ENCODE measurements at places on chromosomes 2 and 18.

DNA sequence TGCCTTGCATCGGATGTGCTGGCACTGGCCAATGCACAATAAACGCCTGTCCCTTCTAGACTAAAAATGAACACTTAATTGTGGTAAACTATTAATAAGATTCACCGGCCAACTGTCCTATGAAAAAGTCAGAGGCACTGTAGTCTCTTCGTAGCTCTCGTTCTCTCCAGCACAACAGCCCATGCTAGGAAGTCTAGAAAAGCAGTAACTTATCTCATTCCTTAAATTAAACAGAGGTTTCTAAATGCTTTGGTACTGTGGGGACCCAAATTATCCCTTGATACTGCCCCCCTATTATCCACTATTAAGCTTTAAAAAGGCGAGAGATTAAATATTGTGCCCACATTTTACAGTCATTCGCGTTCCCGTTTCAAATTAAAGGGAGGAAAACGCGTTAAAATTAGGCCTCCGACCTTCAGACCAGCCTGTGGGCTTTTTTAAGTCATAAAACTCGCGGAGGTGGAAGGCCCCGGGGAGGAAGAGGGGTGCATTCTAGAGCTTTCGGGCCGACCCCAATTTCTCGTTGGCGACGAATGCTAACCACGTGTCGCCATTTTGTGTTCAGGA lies 1.5 kb upstream of the PCBP1 start:
- no peak for DNase-seq

- DNase-seq = no peak
These were observed 1.2 kb downstream of the ANKMY1 start for GRCh38 chr2:240556553-240557100.

GRCh38 chr18:24811950-24812681 lies 351.7 kb downstream of the HRH4 start:
- no peak for DNase-seq

GRCh38 chr2:201152999-201153815 lies 29.7 kb upstream of the CASP10 start:
- DNase-seq = no peak

GRCh38 chr2:202140522-202141252 lies 67.6 kb downstream of the KIAA2012 start:
- no peak for DNase-seq

GRCh38 chr2:172843902-172844715 lies 108.5 kb downstream of the RAPGEF4 start:
- no peak for DNase-seq

DNA sequence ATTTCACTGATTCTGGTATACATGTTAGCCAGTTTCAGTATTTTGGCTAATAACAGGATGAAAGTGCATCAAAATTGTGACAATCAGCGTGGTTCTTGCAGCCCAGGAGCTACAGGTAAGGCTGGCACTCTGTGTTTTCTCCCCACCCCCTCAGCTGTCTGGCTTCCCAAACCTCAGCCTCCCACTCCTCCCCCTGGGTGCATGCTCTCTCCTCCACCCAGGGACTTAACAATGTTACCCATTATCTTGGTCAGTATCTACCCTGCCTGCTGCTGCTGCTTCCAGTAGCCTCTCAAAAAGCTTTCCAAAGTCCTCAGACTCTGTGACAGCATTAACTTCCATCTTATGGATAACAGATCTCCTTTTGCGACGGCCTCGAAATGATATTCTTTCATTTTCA lies 41.0 kb downstream of the TRABD2A start:
- DNase-seq = no peak

DNA sequence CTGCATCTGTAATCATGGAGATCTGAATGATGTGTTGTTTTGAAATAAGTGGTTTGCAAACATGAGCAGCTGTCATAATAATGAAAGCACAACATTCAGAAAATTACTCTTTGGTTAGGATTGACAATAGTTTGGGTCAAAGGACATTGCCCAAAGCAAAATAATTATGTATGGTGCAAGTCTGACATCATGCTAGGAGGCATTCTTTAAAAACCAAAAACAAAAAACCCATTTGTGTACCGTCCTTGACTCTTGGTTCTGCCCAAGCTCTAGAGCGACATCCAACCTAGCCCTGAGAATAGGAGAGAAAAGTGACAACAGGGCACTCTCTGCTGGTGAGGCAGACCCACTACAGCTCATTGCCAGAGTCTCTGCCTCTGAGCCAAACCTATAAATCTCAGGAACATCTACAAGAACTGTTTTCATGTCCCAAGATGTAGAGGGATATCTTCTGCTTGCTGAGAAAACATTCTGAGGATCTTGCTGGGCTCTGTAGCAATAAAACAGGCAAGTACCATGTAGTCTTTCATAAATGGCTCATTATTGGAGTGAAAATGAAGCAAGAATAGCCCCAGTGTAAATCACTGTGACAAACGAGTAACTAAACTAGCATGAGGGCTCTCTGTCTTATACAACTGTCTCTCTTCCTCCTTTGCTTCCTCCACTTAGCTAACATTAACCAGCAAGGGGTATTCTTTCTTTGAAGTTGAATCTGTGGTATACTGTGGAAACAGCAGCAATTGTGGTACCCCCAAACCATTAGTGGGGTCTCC lies 266.8 kb upstream of the CXCR4 start:
- peak; percentile 30 for DNase-seq

DNA sequence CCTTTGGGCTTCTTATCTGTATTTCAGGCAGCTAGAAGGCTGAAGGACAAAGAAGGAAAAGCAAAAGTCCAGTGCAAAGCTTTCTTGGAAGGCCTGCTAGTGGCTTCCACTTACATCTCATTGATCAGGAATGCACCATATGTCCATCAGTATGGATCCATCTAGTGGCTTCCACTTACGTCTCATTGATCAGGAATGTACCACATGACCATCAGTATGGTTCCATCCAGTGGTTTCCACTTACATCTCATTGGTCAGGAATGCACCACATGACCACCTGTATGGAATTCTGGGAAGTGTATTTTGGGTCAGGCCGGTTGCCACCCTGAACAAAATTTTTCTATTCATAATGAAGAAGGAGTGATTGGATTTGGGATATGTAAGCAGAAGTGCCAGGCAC lies 70.6 kb downstream of the LYPD6 start:
- no peak for DNase-seq

GRCh38 chr2:20419752-20420151 lies 27.1 kb upstream of the RHOB start:
- DNase-seq = no peak

DNA sequence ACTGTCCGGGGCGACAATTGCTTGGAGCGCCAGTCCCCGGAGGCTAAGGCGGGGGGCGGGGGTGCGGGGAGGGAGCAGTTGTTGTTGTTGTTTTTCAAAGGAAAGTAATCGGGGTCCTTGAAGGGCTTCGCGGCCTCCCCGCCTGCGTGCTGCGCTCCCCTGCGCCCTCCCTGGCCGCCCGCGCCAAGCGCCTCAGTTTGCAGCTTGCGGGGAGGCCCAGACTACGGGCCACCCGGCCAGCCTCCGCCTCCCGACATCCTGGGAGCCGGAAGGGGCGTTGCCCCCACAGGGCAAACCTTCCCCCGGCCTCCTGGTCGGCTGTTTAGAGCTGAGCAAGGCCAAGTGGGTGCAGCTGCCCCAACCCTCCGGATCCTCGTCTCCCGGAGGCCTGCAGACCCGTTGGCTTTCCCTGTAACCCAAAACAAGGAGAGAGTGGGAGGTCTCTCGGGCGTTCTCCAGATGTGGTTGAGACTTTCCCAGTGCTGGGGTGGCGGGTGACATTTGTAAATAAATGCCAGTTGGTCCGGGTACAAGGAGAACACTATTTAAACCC lies 3.7 kb upstream of the SIX3 start:
- DNase-seq = no peak

GRCh38 chr2:39479053-39479670 lies 42.1 kb upstream of the MAP4K3 start:
- DNase-seq = no peak

DNA sequence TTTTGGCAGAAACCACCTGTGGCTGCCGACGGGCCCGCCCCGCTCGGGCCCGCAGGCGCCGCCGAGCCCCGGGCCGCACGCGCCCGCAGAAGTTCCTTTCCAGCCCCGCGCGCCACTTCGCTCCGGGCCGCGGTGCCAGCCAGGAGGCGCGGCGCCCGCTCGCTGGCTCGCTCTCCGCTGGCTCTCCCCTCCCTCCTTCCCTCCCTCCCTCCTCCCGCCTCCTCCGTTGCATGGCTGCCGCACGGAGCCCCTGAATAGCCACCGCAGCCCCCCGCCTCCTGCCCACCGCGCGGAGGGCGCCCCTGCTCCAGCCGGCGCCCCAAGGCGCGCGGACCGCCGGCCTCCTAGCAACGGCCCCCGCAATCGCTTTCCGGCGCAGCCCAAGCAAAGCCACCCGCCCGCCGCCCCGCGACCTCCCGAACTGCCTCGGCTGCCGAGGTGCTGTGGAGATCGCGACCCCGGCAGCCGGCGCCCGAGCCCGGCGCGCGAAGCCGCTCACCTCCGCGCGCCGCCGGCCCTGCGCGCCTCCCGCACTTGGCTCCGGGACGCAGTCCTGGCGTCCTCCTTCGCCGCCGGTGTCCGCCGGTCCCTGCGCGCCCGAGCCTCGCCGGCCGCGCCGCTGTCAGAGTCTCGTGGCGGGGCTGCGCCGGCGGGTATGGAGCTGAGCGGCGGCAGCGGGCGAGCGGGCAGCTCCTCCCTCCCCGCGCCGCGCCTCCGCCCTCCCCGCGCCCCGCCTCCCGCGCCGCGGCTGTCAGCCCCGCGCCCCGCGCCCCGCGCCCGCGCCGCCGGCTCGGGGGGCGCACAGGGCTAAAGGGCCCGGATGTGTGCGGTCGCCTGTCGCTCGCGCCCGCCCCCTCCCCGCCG lies at the start of gene ZBTB7C:
TSS of gene ZBTB7C (minus strand) at position 657 of the 864 bp plus-strand sequence.
- peak; percentile 63 for DNase-seq

DNA sequence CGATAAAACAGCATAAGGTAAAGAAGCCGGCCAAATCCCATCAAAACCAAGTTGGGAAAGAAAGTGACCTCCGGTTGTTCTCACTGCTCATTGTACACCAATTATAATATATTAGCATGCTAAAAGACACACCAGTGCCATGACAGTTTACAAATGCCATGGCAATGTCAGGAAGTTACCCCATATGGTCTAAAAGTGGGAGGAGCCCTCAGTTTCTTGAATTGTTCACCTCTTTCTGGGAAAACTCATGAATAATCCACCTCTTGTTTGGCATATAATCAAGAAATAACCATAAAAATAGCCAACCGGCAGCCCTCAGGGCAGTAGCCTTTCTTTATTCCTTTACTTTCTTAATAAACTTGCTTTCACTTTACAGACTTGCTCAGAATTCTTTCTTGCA lies 544.9 kb upstream of the SETBP1 start:
- no peak for DNase-seq

- DNase-seq = no peak
These were observed 27.9 kb downstream of the SETBP1 start for GRCh38 chr18:44708451-44709083.

GRCh38 chr2:54879598-54880332 lies 156.3 kb downstream of the EML6 start:
- DNase-seq = no peak

DNA sequence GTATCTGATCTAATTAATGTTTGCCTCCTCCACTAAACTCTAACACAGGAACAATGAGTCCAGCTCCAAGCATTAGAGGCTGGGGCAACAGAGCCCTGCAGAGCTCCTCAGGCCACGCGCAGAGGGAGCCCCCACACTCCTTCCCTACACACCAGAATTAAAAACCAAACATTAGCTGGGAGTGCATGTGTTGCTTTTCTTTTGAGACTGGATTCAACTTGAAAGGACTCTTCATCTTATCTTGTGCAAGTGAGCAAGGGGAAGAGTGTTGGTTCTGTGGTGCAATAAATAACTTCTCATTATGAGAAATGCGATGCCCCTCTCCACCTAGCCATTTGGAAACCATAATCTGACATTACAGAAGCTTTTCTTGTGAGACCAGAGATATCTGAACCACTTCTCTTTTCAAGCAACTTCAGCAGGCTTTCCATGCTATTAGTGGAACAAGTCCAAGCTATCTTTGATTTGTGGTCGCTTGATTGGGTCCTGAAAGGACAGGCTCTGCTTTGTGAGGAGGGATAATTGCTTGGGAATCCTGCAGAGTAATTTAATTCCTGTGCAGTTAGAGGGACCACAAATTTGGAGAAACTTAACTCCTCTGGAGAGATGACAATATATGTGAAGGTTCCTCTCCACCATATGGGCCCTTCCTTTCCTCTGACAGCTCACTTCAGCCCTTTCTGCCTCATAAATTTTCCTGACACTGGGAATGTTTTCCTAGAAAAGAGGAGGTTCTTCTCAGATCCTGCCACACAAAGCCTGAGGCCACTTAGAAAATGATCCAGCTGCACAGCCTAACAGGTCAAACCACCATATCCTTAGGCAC lies 112.5 kb downstream of the ATL2 start:
- no peak for DNase-seq

DNA sequence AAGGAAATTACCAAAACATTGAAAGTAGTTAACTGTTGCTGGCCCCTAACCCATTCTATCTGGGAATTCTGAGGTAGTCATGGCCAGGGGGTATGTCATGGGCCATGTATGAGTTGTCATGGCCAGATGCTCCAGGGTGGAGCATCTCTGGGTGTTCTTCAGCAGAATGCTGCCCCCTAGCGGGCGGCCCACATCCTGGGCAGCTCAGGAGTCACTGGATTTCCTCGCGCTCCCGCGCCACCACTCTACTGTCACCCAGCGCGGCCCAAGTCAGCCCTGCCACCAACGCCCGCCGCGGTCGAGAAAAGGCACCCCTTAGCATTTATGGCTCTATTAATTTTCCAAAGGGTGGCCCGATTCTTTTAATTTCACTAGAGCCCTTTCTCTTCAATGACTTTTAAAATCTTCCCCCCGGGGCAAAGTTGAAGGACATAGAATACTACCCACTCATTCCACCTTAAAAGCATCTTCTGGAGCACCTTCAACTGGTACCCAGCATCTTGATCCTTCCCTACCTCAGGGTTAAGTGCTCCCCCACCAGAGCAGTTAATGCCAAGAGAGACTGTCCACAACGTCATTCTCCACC lies 41.6 kb downstream of the PKDCC start:
- no peak for DNase-seq

- no peak for DNase-seq
These were observed 12.3 kb upstream of the CIB4 start for GRCh38 chr2:26653207-26654060.

DNA sequence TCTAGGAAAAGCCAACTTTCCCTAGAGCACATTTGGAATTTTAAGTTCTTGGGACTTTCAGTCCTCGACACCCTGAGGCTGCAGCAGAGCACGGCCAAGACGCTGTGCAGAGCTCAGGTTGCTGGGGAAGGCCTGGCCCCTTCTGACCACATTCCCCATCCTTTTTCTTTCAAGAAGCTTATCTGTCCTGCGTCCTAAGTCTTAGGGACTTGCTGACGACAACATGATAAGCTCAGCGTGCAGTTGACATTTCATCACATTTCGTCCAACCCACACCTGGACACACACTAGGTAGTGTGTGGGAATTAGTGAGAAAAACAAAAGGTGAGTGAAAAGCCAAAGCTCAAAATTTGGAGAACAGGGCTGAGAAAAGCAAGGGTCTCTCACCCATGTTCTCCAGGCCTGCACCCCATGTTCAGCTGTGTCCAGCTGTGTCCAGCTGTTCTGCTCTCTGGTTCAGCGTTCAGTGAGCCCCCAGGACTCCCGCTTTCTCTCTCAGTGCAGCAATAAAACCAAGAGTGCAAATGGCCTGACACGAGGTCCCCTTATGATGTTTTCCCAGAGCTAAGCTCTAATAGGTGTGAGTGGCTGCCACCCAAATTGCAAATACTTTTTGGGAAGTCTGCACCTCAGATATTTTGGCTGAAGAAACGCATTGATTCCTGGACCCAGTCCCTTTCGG lies 101.9 kb downstream of the RGPD3 start:
- no peak for DNase-seq

Data from NCI-H1092 (cell line).